ENCODE measurements at places on chromosomes 13 and 19.

DNA sequence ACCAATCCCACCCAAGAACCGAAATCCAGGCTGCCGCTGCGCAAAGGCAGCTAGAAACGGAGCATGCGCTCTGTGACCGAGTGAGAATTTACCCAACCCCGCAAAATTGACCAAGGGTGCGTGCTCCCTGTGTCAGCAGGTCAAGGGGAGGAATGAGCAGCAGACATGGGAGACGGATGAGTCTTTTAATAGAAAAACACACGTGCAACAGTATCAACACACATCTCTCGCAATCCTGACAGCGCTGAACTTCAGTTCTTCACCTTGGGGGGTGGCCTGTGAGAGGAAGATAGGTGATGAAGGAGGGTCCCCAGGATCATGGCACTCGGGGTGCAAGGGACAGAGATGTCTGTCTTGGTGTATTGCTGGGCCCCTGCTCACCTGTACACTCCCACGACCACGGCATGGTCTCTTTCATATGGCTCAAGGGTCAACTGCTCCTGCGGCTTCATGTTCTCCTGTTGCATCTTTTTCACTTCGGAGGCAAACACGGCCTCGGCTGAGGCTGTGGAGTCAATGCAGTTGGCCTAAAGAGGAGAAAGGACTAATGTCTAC lies 402 bp upstream of the DYRK1B start:
- DNase-seq = no peak

GRCh38 chr13:79470666-79471065 lies 10.3 kb upstream of the NDFIP2 start:
- no peak for DNase-seq

DNA sequence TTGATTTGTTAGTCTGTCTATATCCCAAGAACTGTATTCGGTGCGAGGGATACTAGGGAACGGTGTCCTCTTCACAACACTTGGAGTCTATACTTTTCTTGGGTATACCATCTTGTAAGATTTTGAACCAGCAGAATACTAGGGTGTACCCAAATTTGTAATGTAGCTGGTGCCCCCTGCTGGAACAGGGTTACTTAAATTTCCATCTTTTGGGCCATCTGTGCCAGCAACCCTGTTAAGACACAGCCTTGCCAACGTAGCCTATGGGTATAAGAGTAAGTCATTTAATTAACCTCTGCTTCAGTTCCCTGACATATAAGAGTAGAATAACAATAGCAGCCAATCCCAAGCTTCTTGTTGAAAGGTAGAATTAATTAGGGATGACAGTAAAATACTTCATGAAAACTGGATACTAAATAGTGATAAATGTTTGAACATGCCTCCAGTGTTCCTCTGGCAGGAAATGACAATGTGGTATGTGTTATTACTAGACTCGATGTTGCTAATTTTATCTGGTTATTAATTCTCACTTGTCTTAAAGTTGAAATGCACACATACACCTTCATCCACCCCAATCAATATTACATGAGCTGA lies 607.6 kb downstream of the FGF9 start:
- no peak for DNase-seq

- DNase-seq = no peak
Measured at GRCh38 chr19:39941151-39941550, 6.7 kb upstream of the FCGBP start.

GRCh38 chr13:106681536-106681935 lies 113.6 kb upstream of the ARGLU1 start:
- DNase-seq = no peak

DNA sequence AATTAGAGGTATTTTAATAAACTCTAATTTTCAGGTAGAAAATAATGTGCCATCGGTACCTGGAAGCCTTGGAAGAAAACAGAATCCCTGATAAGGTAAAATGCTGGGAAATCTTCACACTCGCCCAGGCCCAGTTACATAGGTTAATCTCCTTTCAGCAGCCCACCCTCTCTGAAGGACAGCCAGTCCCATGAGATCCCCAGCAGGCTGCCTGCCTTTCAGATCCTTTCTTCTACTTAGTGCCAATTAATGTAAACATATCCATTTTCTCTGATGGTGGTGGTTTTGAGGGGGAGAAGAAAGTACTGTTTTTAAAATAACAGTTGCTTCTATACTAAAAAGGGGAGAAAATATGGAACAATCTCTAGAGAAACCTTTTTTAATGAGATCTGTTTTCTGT lies 12.2 kb downstream of the SMAD9 start:
- DNase-seq = no peak

- DNase-seq = peak; percentile 56
Measured at GRCh38 chr19:40266119-40266518, 19.0 kb downstream of the AKT2 start.

DNA sequence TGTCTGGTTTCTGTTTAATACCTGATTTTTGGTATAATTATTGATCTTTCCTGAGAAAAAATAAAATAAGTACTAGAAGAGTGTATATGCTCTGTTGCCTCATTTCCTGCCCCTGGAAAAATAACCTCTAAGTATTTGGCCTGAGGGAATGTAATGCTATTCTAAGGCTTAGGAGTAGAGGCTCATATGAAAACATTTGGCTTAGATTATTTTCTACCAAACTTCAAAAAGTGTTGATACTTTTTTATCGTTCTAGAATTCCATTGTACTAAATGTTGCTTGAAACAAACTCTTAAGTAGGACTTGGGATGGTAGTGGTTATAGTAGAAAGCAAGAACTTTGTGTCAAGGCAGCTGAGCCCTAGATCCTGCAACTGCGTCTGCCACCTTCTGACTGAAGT lies 57.8 kb downstream of the COG3 start:
- no peak for DNase-seq

DNA sequence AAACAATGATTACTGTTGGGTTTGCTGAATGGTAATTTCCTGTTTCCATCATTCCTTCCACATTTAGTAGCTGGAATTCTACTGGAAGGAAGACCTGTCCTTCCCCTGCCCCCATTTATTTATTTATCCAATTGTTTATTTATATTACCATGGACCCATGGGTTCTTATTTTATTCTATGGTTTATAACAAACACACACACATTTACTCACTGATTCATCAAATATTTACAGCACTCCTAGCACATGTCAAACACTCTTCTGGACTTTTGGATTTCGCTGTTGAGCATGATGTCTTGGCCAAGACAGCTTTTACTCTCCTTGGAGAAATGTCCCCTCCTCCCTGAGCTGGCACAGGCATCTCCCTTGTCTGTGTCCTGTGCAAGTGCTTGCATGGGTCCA lies 227.8 kb upstream of the MAB21L1 start:
- no peak for DNase-seq

- peak; percentile 47 for DNase-seq
Measured at GRCh38 chr13:113001241-113002140, 32.5 kb downstream of the MCF2L start.

- no peak for DNase-seq
Measured at GRCh38 chr13:62324842-62325241, 909.2 kb upstream of the PCDH20 start.

DNA sequence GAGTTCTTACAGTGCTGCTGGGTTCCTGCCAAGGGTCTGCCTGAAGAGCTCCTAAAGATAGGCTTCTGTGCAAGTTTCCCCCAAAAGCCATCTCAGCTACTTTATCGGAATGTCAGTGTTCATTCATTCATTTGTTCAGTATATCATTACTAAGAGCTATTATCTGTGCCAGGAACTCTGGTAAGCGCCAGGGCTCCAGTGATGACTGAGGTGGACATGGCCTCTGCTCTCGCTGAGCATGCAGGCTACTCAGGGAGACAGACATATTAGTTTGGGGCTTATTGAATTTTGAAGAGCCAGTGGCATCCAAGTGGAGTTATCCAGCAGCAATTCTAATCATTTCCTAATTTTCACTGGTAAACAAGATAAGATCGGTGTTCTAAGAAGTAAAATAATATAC lies 65.8 kb downstream of the DGKH start:
- no peak for DNase-seq

GRCh38 chr19:34263745-34264237 lies 9.4 kb downstream of the GARRE1 start:
- DNase-seq = no peak

DNA sequence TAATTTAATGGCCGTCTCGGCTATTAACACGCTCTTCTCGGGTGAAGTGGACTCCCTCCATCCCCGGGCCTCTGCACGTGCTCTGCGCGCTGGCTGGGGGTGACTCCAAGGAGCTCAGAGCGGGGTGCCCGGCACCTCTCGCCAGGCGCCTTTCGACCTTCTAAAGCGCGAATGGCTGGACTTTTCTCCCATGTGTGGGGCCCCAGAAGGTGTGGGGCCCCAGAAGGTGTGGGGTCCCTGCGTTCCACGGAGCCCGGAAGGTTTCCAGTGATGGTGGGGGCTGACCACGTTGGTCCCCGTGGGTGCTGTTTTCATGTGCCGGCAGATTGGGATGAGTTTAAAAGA lies 3.3 kb upstream of the ALOX5AP start:
- DNase-seq = no peak

- DNase-seq = no peak
Measured at GRCh38 chr19:5489551-5489950, 34.3 kb downstream of the ZNRF4 start.

- no peak for DNase-seq
Measured at GRCh38 chr19:2711172-2711874, 8.8 kb upstream of the GNG7 start.
